ENCODE measurements at places on chromosomes 1 and 21.

DNA sequence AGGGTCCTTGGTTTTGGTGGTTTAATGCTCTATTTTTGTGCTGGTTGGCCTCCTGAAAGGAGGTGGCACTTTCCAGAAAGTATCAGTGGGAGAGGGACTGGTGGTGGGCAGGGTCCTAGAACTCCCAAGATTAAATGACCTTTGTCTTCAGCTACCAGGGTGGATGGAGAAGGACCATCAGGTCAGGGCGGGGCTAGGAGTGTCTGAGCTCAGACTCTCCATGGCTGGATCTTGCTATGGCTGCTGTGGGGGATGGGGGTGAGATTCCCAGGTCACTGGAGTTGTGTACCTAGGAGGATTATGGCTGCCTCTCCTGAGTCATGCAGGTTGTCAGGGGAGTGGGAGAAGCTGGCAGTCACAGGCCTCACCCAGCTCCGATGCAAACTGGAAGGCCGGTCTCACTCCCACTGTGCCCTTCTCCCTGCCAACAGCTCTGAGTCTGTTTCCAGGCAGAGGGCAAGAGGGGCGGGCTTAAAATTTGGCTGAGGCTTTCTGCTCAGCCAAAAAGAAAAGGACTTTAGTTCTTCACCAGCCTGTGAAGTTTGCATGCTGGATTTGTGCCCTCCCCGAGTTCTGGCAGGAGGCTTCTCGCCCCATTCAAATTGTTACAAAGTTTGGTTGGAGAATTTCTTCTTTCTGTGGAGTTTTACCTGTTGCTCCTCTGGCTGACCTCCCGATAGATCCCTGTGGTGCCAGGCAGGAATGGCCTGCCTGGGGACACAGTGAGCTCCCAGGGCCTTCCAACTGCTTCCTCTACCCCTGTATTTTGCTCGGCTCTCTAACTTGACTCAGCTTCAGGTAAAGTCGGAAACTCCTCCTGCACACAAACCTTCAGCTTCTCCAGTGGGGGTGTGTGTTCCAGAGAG, 13.1 kb upstream of the KYAT3 start:
- no peak for DNase-seq

GRCh38 chr1:204617256-204618147, 68.0 kb downstream of the LRRN2 start:
- DNase-seq = no peak

- DNase-seq = no peak
Observed at GRCh38 chr1:40717955-40718354, 26.5 kb downstream of the NFYC start.

DNA sequence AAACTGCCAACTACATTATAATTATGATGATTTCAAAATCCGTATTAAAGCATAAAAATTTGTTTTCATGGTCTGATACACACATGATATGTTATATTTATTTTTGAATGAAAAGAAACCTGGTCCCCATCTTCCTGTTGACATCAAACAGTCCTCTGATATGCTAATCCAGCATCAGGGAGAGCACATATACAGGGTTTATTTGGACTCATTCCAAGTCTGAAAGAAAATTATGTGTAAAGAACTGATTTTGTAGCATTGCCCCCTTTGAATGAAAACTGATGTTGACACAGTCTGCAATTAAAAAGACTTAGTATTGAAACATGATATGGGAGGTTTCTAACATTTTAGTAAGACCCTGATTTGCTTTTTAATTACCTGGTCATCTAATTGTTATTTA, 119.4 kb downstream of the NEK7 start:
- no peak for DNase-seq

DNA sequence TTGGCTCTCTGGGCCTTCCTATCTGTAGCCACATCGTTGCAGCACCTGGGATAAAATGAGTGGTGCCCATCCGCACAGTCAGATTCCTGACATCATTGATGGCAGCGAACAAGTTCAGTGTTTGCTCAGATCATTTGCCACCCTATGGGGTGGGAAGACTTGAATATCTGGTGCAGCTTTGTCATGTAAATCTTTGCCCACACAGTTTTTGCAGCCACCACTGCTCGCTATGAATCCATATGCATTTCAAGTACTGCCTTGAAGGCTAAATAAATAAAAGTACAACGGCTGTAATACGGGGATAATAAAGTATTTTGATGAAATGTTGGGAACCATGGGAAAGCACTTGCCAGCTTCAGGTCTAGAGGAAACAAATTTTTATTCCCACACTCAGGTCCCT, 56.3 kb upstream of the COA6 start:
- DNase-seq = no peak

DNA sequence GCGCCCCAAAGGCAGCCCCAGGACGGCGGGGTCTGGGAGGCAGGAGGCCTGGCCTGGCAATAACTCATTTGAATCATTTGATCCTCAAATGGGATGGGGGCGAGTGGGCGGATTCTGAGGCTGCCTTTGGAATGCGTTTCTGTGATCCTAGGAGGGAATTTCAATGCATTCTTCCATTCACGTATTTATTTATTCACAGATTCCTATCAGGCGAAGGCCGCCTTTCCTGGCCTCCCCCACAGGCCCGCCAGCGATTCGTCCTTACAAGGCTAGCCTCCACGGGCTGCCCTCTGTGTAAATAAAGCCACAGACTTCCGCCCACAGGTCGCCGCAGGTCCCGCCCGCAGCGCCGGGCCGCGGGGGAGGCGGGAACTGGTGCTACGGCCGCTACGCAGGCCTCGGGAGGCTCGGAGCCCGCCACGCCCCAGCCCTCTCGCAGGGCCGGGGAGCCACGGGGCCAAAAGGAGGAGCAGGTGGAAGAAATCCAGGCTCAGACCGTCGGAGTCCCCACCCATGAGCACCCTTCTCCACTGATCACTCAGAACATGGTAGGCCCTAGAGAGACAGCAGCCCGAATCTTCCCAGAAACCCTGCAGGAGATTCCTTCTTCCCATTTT, 31.3 kb upstream of the JUN start:
- no peak for DNase-seq
